ENCODE measurements at places on chromosomes 11 and 22. TPM values are rescaled to one million over a fixed set of nuclear protein-coding genes. Genes with fewer than 3 reads are reported as not detected.

DNA sequence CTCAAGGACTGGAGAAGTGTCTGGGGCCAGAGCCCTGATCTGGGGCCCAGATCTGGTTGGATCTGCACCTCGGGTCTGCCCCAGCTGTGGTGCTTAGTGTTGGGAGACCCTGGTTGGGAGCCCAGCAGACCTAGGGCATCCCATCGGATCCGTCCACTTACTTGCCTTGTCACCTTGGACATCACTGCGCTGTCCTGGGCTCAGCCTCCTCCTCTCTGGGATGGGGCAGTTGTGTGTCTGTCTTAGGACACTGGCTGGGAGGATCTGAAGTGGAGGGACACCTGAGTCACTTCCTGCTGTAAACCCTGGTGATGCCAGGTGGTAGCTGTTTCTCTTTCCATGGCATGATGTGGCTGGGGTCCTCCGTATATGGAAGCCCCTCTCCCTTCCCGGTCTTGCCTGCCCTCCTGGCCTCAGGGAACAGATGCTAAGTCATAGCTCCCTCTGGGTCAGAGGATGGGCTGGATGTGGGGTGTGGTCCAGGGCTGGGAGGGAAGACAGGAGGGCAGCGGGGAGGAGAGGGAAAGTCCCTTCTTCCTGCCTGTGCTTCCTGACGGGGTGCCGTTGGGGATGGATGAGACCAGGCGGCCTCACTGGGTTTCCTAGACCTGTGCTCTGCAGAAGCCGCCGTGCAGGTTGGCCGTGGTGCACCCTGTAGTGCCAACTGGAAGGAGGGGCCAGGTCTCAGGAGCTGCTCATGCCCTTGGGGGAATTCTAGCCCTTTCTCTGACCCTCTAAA, 12.1 kb upstream of the OMP start:
- no peak for DNase-seq

DNA sequence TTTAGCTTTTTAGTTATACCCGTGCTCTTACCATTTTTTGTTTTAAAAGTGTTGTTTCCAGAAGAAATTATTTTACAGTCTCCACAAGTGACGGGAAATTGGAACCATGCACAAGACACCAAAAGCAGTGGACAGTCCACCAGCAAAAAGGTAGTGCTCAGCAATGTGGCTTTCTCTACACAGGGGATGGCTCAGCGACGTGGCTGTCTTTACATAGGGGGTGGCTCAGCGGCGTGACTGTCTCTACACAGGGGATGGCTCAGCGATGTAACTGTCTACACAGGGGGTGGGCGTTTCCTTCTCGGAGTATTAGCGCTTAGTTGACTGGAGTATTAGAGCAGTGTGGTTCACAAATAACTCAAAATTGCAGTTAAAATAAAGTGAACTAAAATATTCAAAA, 36.0 kb upstream of the PANX2 start:
- no peak for DNase-seq

DNA sequence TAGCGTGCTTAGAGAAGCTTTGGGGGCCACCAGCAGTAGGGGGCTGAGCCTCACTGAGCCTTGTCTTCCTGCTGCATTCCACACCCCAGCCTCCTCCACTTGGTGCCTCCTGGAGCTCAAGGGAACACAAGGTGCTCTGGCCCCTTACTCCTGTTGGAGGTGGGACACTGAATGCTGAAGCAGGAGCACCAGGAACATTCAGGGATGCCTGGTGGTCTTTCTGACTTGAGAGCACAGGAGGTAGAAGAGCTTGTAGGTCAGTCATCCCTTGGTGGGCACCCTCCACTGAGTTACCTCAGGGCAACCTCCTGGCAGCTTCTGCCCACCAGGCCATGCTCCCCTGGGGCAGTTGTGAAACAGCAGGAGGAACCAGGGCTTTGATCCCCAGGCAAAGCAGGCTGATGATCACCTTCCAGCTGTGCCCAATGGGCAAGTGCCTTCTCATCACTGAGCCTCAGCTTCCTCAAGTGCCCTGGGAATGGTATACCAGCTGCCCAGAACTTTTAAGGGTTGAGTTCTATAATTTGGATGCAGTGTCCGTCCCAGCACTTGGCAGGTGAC, 50.1 kb downstream of the CABIN1 start:
- DNase-seq = peak; percentile 19

DNA sequence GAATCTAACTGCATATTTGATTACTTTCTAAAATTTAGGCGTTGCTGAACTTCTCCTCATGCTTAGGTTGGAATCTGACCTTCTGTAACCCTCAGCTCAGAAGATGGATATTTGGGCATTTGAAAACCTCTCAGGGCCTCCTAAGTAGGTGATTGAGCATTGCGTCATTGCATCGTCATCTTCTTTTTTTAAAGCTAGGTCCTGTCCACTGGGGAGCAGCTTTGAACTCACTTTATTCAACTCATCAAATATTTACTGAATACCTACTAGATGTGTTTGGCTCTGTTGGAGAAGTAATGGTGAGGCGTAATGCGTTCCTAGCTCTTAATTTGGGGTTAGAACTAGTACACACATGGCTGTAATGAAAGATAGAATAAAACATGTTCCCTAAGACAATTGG, 56.8 kb downstream of the ZBTB16 start:
- DNase-seq = no peak

The FDXACB1 gene
- total RNA-seq = 2.2 TPM

DNA sequence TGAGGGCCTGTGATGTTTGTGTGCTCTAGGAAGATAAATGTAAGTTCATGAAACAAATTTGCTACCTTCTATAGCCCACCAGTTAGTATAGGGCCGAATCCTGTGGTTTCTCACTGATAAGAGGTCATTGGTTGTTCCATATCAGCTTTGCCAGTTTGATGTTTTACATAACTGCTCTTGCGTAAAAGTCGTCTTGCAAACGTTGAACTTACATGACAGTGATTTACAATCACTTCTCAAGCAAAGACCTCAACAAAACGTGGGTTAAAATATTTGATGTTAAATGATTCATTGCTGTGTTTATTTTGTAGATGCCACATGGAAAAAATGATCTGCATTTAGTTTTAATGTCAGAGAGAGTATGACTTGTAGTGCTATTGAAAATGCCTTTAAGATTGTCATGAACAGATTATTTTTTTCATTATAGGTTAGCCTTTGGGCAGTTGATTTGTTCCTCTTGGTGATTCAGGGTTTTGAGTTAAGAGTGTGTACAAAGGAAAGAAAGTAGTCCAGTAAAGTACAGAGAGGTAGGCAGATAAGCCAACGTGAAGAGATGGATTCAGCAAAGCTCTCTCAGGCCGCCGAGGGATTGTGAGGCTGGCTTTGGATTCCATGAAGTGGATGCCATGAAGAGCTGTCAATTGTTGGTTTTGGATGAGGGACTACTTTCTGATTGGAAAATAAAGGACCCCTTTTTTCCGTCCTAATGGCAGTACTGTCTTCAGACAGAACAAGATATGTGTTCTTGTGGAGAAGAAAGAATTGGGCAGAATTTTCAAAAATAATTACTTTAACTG, 2.6 kb downstream of the EWSR1 start:
- peak; percentile 55 for DNase-seq

- DNase-seq = no peak
Observed at GRCh38 chr11:35208795-35209194, 69.8 kb downstream of the CD44 start.

- no peak for DNase-seq
Observed at GRCh38 chr22:21075516-21076138, 29.9 kb downstream of the LRRC74B start.

- no peak for DNase-seq
Observed at GRCh38 chr11:34972366-34972765, 55.9 kb downstream of the PDHX start.

The MUC5AC gene
- not detected for total RNA-seq

GRCh38 chr11:33742249-33742851, 6.1 kb upstream of the CD59 start:
- peak; percentile 40 for DNase-seq

DNA sequence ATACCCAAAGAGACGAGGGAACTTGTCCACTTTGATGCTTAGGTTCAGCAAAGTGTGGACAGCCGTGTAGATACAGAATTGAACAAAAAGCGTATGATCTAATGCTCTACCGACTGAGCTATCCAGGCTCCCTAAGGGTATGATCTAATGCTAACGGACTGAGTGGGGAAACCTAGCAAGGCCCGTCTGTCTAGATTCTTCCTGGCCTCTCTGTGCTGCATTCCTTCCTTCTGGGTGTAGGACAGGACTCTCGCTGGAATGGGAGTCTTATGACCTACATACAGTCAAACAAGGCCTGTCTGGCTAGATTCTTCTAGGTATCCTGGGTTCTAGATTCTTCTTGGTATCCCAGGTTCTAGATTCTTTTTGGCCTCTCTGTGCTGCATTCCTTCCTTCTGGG, 8.4 kb upstream of the SLC15A3 start:
- DNase-seq = no peak

DNA sequence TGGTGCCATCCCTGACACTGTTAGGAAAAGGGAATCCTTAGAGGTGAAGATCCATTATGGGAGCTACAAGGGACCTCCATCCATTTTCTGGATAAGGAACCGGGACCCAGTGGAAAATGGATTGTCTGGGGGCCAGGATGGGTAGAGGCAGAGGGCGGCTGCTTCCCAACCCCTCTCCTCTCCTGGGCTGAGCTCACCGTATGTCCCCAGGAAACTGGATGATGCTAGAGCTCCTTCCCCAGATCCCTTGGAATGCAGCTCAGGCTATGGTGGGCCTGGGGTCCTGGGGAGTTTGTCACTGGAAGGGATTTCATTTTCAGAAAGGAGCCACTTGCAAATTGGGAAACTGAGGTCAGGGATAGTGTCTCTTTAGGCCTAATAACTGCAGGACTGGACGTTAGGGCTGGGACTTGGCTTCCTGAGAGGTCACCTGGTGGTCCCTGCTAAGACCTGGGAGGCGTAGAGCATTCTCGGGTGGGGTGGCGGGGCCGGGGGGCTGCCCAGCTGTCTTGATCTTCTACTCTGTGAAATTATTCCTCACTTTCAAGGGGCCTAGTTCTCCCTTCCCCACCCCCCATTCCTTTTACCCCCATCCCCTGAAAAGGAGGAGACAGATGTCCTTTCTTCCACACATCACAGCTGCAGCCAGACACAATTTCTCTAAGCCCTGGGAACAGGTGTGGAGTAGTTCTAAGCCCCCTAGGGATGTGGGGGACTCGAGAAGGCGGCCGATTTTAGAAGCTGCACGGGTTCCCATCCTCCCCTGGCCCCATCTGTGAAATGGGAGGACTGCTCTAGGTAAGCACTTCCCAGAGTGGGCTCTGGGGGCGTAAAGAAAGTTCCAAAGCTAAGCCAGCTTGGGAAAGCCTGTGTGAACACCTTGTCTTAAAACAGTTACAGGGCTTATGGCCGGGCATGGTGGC, 99.8 kb downstream of the PKNOX2 start:
- DNase-seq = no peak

The FREY1 gene
- total RNA-seq = not detected

- peak; percentile 93 for DNase-seq
Observed at GRCh38 chr22:38755911-38756532, at the start of gene SUN2. Gene SUN2 (minus strand): TSS chr22:38755998. CDS start chr22:38752628, 3,370 bp downstream.

GRCh38 chr11:70915158-70915985, 337.0 kb downstream of the SHANK2 start:
- peak; percentile 28 for DNase-seq

- no peak for DNase-seq
Observed at GRCh38 chr11:65362320-65362931, 7.9 kb downstream of the TIGD3 start.

DNA sequence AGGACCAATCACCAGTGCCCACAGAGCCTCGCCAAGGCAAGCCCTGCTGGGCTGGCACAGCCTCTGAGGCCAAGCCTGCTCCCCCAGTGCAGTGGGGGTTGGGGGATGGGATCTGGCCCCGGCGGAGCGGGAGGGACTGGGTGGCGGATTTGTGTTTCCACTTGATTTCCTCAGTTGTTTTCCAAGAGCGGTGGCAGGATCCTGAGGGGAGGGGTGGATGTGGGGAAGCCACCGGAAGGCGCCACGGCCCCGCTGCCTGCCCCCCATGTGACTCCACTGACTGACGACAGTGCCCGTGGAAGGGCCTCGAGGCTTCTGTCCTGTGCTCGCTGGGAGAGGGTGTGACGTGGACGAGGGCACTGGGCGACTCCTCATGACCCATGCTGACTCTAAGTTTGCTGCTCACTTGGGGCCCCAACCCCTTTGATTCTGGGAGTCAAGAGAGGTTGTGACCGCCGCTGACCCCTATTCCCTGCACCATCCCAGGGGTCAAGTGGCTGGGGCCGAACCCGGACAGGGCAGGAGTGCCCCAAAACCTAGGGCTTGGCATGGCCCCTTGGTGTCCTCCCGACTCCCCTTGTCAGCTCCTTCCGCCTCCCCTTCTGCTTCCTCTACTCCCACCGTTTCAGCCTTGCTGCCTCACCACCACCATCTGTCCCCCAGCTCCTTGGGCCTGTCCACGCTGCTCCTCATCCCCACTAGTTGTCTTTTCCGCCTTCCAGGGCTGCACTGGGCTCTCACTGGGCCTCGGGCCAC, 23.5 kb upstream of the PICK1 start:
- DNase-seq = no peak

GRCh38 chr22:39090426-39091064, 6.5 kb upstream of the APOBEC3H start:
- DNase-seq = peak; percentile 18

- DNase-seq = peak; percentile 82
Observed at GRCh38 chr11:124602193-124602592, 9.0 kb upstream of the PANX3 start.

- no peak for DNase-seq
Observed at GRCh38 chr22:37816543-37817180, 6.5 kb upstream of the GALR3 start.

DNA sequence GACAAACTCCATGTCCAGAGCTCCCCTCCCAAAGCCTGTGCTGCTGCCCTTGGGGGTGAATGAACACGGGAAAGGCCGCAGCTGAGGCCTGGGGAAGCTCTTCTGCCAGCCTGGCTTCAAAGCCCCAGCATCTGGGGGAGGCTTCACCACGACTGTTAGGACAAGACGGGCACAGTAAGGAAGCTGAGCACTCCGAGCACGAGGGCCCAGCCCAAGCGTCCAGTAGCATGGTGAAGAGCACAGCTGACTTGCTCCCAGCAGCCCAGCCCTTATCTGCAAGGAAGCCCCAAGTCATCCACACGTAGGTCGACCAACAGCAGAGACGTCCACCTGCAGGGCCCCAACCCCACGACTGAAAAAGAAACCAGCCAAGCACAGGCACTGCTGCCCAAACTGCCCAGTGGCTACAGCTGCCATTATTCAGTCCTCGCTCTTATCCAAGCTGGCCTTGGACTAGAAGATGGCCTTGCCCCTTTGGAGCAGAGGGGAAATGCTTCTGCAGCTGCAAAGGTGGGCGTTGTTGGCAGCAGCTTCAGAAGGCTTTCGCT, 62.5 kb downstream of the SHANK2 start:
- no peak for DNase-seq

GRCh38 chr11:73233692-73234470, 15.8 kb downstream of the P2RY2 start:
- no peak for DNase-seq

DNA sequence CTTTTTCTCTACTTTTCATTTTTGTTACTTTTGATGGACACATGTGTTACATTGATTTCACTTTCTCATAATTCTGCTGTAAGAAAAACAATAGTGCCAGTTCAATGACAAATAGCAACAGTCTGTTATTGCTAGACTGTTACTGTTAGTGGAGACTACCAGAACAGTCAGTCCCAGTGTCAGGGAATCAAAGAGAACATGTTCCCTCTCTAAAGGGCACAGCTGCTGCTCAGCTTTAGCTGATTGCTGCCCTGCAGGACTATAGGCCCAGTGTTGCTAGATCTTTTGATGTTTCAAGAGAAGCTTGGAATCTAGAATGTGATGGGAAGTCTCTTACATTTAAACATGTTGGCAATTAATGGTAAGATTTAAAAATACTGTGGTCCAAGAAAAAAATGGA, 3.4 kb downstream of the BIRC3 start:
- no peak for DNase-seq

All from GM23248 (cell line).